Kidney glomerular epithelial cell (primary cell): ENCODE measurements at places on chromosomes 12 and 14.

DNA sequence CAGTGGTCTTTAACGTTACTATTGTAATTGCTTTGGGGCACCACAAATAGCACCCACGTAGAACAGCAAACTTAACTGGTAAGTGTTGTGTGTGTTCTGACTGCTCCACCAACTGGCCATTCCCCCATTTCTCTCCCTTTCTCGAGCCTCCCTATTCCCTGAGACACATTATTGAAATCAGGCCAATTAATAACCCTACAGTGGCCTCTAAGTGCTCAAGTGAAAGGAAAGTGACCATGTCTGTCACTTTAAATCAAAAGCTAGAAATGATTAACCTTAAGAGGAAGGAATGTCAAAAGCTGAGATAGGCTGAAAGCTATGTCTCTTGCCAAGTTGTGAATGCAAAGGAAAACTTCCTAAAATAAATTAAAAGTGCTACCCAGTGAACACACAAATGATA, 22.3 kb downstream of the PPP1R13B start:
- no peak for DNase-seq

GRCh38 chr12:130529781-130530180, 186.3 kb downstream of the RIMBP2 start:
- DNase-seq, result no peak

- DNase-seq, result no peak
Observed at GRCh38 chr14:38389681-38390080, 133.8 kb upstream of the CLEC14A start.

DNA sequence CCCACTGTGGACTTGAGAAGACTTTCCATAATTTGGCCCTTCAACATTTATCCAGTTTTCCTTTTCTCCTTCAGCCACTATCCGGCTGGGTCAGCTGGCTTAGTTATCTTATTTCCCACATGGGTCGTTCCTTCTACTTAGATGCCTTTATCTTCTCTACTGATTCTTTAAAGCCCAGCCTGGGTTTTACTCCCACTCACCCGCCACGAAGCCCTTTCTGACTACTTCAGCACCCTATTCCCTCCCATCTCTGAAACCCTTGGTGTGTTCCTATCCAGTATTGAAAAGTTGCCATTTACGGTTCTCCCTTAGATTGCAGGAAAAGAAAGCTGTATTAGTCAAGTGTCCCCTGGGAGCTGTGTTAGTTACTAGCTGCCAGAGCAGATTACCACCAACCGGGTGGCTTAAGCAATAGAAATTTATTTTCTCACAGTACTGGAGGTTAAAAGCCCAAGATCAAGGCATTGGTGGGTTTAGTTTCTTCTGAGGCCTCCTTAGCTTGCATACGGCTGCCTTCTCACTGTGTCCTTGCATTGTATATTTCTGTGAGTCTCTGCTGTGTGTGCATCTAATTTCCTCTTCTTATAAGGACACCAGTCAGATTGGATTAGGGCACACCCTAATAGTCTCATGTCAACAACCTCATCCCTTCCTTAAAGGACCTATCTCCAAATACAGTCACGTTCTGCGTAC, 105.5 kb downstream of the GPATCH2L start:
- DNase-seq, result no peak

GRCh38 chr14:81729622-81730021, 196.0 kb upstream of the SEL1L start:
- no peak for DNase-seq

DNA sequence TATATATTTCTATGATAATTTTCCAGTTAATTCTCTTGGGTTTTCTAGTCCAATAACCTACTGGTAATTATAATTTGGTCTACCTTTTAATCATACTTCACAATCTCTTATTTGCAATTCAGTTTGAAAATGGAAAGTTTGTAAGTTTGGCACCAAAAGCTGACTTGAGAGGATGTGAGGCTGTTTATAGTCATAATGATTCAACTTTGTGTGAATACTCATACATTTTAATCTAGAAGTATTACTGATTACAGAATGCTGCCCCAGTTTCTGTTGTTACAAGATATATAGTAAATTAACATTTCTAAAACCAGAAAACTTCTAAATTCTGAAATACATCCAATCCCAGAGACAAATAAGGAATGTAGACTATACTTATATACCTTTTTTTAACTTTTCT, 158.2 kb downstream of the SLC38A4 start:
- DNase-seq, result no peak

DNA sequence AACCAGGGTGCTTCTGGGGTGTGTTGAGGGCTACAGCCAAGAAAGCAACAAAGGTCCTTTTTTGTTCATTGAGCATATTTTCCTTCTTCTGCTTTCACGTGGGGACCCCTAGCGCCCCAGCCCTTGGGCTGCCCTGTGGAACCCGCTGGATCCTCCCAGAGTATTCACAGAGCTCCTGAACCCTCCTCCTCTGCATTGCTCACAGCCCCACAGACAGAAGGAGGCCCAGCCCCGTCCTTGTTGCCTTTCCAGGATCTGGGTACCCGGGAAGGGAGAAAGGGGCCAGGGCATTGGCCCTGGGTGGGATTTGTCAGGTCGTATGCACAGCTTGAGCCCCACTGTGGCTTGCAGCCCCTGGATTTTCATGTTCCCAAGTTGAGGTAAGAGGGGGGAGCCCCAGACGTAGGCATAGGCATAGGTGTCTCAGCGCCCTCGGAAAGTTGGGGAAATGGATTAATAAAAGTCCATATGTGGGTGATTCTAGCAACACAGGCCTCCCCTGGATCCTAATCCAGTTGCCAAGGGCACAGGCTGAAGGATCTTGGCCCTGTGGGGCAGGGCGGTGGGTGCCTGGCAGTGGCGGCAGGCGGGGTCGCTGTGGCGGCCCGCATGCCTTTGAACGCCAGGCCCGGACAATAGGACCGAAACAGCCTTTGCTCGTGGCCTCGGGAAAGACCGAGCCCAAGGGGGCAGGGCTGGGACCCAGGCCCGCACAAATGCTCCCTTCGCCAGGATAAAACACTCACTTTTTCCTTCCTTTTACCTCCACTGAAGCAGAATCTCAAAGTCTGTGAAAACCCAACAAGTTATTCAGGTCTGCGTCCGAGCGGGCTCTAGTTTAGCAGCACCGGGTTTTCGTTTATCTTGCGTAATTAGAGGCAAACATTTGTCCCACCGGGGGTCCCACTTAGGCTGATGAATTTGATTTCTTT, 3.0 kb upstream of the HOXC10 start:
- no peak for DNase-seq

- no peak for DNase-seq
Observed at GRCh38 chr14:61385002-61385685, 63.8 kb downstream of the PRKCH start.

GRCh38 chr12:109654357-109654756, 59.3 kb upstream of the FAM222A start:
- DNase-seq, result no peak

- no peak for DNase-seq
Observed at GRCh38 chr12:69919495-69919894, 94.5 kb downstream of the MYRFL start.

- no peak for DNase-seq
Observed at GRCh38 chr12:113260127-113260526, 38.9 kb downstream of the TPCN1 start.

- DNase-seq, result no peak
Observed at GRCh38 chr14:89214221-89214965, 202.6 kb downstream of the FOXN3 start.

GRCh38 chr12:24222968-24223367, 273.5 kb upstream of the SOX5 start:
- DNase-seq, result peak; percentile 36

DNA sequence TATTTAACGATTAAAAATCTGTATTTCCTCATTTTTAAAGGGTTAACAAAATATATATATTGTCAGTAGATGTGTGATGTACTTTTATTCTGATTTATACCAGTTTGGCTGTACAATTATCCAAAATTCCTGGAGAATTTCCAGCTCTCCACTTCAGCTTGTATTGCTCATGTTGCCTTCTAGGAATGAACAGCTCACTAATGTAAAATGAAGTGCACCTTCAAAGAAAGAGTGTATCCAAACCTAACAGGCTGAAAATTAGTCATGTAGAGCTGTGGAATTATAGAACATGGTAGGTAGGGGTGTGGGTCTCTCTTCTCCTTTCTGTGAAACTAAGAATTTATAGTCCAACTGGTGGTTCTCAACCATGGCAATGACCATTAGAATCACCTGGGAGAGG, 362.0 kb downstream of the ETNK1 start:
- peak; percentile 6 for DNase-seq

DNA sequence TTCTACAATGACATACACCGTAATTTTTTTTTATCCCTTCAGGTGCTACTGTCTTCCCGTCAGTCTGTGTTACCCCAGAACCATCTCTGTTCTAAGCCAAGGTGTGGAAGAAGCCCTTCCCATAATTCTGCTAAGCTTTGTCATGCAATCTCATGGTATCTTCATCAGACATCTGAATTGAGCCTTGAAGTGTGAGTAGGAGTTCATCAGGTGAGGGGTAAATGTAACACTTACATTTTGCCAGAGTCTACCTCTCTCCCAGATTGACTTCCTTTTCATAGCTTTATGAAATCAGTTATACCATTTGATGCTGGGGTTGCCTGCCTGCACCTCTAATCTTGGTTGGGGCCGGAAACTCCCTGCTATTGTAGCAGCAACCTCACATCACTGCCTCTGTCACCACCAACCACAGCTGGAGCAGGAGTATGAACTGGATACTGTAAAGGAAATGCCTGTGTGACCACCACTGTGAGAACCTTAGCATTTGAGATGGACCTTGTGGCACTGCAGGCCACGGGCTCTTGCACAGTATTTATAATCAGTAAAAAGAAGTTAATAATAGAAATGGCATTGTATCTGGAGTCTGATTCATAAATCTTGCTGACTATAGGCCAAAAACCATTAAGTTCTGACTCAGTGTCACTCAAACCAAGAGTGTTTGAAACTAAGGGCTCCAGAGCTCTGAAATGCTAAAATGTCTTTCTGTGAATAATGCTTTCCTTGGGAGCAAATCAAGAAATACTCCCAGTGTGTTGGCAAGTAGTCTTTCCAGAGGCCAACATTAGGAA, 58.7 kb upstream of the STK38L start:
- peak; percentile 58 for DNase-seq

DNA sequence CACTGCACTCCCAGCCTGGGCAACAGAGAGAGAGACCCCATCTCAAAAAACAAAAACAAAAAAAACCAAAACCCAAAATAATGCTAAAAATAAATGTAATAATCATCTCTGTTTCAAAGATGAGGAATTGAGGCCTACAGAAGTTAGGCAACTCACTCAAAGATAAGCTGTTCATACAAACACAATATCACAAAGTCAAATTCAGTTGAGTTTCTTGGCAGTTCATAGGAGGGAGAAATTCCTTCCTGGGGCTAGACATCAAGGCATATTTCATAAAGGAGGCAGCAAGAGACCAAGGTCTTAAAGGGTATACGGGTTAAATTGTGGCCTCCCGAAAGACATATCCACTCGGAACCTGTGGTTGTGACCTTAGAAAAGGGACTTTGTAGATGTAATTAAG, 8.7 kb upstream of the TBPL2 start:
- DNase-seq, result no peak

- DNase-seq, result peak; percentile 45
Observed at GRCh38 chr14:32078858-32079216, 1.7 kb downstream of the ARHGAP5 start.

DNA sequence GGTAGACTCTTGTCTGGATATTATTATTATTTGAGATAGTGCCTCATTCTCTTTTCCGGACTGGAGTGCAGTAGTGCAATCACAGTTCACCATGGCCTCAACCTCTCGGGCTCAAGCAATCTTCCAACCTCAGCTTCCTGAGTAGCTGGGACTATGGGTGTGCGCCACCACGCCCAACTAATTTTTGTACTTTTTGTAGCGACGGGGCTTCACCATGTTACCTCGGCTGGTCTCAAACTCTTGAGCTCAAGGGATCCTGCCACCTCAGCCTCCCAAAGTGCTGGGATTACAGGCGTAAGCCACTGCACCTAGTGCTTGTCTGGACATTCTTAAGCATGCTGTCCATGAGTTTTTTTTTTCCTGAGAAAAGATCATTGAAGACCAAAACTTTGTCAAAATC, 498.9 kb upstream of the RGS6 start:
- no peak for DNase-seq

DNA sequence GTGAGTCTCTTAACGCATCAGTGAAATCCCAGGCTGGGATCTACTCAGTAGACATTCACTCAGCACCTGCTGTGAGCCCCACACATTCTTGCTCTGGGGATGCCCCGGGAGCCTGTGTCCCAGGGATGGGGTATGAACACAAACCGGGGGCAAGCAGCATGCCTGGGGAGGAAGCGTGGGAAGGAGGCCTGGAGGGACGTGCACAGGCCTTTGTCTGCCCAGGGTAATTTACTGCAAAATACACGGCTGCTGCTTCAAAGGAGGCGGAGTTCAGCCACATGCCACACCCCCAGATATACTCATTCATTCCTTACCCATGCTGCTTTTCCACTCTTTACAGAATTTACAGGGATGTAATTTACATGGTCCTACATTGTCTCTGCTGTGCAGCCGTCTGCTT, 187.8 kb downstream of the ADGRD1 start:
- DNase-seq, result no peak

DNA sequence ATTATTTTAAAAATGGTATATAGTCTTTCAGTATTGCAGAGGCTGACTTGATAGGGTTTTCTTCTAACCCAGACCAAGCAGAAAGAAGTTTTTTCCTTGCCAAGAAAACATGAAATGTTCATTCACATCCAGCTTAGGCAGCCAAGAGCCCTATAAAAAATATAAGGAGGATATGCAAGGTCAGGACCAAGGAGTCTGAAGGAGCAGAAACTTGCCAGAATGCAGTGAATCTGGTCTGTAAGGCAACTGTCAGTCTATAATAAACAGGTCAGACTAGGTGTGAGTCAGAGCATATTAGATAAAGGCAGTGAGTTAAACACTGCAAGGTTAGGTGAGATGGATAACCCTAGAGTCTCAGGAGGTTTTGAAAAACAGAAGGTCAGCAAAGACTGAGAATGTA, 645.5 kb downstream of the C12orf50 start:
- DNase-seq, result peak; percentile 37

DNA sequence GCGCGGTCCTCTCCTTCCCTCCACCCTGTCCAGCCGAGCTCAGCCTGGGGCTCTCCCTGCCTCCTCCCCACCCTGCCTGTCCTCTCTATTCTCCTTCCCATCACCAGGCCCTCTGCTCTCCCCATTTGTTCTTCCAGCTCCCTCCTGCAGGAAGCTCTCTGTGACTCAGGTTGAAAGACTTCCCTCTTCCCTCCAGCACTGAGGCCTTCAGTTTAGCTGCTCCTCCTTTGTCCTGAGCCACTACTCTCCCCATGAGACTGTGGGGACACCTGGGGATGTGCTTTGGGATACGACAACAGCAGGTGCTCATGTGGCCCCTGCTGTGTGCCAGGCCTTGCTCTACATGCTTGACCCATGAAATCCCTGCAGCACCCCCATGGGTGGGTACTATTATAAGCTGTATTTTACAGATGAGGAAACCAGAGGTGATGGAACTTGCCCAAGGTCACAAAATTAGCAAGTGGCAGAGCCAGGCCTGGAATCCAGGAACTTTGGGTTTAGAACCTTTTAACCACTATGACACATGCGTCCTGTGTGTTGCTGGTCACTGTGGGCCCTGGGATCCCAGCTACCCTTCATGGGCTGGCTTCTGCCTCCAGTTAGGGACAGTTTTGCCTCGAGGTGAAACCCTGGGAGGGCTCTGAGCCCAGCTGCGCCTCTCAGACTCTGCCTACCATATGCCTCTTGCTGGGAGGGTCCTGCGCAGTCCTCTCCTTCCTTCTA, 5.5 kb downstream of the KRT80 start:
- DNase-seq, result peak; percentile 74
